Fibroblast of skin of left biceps (primary cell): ENCODE measurements at places on chromosomes 6 and 20.
A peak's percentile ranks its signal among the peaks of the same experiment; 100 is the strongest.

DNA sequence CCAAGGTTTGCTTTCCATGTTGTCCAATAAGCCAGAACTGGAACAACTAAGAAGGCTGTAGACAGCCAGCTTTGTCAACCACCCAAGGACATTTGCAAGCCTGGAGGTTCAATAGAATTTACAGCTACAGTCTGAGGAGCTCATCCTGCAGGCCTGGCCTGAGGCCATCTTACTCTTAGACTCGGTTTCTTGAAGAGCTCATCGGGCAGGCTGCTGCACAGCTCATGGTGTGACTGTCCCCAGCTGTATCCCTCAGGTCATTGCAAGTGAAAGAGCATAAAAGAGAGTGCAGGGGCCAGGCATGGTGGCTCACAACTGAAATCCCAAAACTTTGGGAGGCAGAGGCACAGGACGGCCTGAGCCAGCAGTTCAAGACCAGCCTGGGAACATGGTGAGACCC lies 96.9 kb upstream of the FOXQ1 start:
- no peak for DNase-seq

DNA sequence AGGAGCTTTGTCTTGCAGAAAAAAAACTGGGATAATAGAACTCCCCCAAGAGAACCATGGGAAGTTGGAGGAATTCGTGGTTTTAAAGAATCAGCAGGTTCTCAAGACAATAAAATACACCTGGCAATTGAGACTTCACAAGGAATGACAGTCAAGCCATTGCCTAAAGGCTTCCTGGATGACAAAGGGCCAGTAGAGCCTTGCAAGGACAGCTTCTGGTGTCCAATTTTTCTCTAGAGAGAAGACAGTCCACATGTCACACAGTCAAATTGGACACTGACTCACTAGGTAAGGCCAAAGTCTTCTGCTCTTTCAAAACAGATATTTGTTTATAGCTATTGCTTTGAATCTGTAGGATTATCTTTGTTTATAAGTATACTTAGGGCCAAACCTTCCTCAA lies 80.3 kb upstream of the BMP5 start:
- no peak for DNase-seq

DNA sequence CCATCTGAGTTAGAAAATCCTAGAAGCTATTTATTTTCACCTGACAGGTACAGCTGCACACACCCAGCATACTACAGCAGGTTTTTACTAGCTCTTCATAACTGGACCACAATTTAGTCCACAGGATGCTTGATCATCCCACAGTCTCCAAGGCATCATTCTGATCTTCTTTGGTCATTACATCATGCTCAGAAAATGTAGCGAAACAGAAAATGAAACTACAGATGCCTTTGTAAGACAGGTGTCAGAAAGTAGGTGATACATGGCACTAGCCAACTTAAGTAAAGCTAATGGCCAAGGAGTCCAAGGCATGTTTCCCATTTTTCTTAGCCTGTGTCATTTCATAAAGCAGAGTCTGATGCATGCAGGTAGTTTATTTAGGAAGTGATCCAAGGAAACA lies 102.3 kb downstream of the HTR1B start:
- DNase-seq = no peak

DNA sequence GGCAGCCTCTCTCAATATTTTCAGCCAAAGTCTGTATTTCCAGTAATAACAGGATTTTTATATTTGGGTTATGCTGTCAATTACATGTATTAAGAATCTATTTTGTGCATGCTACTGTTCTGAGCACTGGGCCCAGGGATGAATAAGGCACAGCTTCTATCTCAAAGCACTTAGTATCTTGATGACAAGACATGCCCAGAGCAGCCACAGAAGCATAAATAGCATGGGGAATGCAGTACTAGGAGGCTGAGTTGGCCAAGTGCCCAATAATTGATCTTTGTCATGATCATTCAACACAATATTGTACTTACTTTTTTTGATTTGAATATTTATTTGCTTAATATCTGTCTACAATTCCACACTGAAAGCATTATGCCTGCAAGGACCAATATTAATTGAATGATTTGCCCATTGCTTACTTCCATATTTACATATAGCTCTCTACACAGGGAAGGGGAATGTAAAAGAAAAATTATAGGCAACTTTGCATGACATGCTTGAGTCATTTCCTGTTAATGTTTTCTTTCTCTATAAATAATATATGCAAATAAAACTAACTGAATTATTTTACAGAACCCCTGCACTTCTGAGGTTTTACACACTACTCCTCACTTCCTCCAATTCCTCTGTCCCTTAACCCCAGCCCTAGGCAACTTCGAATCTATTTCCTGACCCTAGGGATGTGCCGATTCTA lies 298.9 kb upstream of the BMP2 start:
- no peak for DNase-seq

GRCh38 chr6:37665304-37665703 lies 32.4 kb downstream of the MDGA1 start:
- no peak for DNase-seq

DNA sequence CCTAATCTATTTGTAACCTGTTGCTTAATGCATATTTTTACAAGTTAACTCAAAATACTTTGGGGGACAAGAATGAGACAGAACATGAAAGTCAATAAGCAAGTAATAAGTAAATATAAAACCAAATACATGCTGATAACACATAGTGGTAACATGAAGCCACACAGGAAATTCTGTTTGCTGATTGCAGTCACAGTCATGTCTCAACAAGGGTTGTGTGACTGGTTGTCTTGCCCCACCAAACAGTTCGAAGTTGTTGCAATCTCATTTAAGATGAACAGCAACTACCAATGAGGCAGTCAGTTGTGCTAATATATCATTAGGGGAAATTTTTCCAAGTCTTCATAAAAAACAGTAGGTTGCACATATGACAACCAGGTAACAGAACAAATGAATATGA lies 14.5 kb downstream of the CD24 start:
- no peak for DNase-seq

GRCh38 chr6:36735110-36736071 lies 37.8 kb downstream of the RAB44 start:
- DNase-seq = peak; percentile 80

GRCh38 chr6:140905050-140905449 lies 1227.7 kb upstream of the GJE1 start:
- DNase-seq = no peak

DNA sequence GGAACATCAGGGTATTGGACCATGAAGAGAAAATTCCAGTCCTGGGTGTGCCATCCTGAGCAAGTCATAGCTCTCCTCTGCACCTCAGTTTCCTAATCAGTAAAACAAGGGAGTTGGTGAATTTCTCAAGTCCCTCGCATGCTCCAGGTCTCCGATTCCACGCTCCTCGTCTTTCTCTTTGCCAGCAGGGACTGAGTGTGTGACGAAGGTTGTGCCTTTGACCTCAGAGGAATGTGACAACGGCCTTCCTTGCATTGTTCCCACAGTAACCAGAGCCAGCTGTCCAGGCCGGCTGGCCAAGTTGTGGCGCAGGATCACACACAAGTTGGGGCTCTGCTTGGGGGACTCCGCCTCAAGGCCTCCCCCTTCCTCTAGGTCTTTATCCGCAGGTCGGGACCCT lies 217.3 kb downstream of the ATXN1 start:
- no peak for DNase-seq

DNA sequence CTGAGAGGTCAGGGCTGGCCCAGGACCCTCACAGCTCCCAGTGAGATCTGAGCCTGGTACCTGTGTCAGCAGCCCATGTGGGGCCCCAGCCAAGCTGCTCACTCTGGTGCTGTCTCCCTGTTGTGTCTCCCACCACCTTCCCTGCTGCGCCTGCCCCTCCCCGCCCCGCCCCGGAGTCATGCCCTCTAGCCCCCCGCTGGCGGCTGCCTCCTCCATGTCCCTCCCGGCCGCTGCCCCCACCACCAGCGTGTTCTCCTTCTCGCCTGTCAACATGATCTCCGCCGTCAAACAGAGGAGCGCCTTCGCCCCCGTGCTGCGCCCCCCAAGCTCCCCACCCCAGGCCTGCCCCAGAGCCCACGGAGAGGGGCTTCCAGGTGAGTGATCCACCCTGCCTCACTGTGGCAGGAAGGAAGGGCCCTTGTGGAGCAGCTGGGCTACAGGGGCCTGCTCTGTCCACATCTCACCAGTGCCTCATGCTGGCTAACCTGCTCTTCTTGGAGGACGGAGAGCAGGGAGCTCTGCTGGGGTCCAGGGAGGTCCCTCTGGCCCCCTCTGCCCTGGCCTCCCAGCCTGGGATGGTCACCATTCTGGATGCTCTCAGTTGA lies 44.9 kb downstream of the CPXM1 start:
- no peak for DNase-seq

DNA sequence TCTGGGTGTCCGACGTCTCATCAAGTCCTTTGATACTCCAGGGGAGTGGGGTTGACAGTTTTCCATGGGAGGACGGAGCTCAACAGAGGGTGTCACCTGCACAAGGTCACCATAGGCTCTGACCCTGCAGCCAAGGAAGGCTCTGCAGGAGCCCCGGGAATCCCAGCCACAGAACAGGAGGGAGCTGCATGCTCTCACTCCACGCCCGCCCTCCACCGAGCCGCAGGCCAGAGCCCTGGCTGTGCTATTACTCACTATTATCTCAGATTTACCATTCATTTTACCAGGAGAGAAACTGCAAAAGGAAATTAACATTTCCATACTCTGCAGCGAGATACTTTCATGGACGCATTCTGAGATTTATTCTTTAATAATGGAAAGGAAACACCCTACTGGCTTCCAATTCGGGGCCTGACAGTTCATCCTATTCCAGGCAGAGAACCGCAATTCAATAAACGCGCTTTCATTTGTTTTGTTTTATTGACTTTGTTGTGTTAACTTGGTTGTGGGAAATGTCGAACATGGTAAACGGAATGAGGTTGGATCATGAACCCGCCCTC lies 18.3 kb upstream of the NTSR1 start:
- DNase-seq = no peak

DNA sequence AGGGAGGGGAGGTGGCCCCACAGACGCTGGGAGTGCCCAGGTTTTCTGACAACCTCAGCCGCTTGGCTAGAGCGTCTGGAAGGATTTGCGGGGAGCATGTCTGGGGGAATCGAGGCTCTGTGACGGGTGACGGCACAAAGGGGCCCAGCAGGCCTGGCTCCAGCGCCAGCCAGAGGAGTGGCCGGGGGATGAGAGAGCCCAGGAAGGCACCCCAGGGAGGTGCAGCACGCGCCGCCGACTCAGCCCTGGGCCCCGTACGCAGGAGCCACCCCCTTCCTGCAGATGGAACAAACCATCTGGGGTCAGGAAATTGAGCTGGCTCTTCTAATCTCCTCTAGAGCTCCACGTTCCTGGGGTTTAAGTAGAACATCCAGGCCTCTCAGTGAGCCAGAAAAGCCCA lies 5.9 kb upstream of the SLCO4A1 start:
- DNase-seq = no peak

- DNase-seq = no peak
Observed at GRCh38 chr6:26223228-26223627, 136.0 kb downstream of the HFE start.

DNA sequence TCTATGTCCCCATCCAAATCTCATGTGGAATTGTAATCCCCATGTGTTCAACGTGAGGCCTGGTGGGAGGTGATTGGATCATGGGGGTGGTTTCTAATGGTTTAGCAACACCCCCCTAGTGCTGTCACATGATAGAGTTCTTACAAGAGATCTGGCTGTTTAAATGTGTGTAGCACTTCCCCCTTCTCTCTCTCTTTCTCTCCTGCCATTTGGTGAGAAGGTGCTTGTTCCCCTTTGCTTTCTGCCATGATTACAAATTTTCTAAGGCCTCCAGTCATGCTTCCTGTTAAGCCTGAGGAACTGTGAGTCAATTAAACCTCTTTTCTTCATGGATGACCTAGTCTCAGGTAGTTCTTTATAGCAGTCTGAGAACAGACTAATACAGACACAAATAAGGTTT lies 165.4 kb downstream of the OGFRL1 start:
- DNase-seq = no peak

GRCh38 chr6:56387621-56388414 lies 140.4 kb upstream of the COL21A1 start:
- DNase-seq = no peak

DNA sequence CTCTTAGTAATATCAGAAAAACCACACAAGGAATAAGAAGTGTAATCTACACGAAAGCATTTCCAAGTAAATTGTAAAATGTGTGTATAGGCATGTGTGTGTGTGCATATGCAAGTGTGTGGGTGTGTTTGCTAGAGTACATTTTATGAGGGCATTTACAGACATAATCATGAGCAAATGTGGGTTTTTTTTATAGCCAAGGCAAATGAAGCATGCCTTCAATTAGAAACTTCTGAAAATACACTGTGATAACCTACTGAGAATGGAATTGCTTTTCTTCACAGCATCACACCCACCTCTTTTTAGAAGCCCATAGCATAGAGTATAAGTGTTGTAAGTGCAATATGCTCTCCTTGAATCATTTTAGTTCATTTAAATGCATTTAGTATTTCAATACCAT lies 1721.1 kb downstream of the GRIK2 start:
- no peak for DNase-seq

GRCh38 chr6:63214816-63215215 lies 3.5 kb downstream of the FKBP1C start:
- no peak for DNase-seq

- no peak for DNase-seq
Observed at GRCh38 chr20:58741384-58741783, 48.8 kb downstream of the NPEPL1 start.

- no peak for DNase-seq
Observed at GRCh38 chr6:151482290-151482689, 11.5 kb upstream of the CCDC170 start.

- no peak for DNase-seq
Observed at GRCh38 chr6:4004249-4004648, 74.7 kb downstream of the FAM217A start.

DNA sequence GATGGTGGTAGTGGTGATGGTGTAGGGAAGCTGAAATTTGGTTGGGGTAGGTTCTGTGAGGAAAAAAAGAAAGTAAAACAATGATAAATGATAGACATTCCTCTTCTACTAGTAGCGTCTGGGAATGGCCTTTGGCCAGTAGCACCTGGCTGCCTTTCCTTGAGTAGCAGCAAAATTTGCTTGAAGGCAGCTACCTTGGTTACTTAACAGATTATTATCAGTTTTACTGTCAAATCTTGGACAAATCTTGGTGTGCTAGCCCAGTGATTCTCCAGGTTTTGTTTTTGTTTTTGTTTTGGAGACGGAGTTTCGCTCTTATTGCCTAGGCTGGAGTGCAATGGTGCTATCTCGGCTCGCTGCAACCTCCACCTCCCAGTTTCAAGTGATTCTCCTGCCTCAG lies 26.4 kb downstream of the LIN28B start:
- no peak for DNase-seq

- DNase-seq = peak; percentile 99
Observed at GRCh38 chr6:26216359-26216885, 129.2 kb downstream of the HFE start.

DNA sequence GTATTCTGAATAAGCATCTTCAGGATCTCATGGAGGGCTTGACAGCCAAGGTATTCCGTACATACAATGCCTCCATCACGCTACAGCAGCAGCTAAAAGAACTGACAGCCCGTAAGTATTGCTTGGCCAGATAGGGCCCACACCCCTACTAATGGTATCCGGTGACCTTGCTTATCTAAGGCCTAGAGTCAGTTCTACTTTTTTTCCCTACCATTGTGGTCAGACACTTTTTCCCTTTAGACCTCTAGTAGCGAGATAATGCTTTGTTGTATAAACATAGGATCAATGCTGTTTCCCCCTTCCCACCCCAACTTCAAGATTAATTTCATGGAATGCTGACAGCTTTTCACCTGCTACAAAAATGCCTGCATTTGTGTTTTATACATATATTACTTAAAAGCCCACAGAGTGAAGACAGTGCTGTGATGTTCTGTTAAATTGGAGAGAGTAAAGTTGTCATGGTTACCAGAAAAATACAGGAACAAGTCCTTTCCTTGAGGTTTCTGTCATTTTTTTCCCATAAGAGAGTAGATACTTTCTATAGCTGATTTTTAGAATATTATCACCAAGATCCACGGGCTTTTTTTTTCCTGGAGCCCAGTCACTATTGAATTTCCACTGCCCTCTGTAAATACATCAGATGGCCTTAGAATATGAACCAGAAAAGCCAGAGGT lies 20.9 kb upstream of the PLCG1 start:
- DNase-seq = no peak
